ENCODE measurements at places on chromosomes 7 and 10. TPM values are rescaled to one million over a fixed set of nuclear protein-coding genes. Genes with fewer than 3 reads are reported as not detected.

POLR2J gene
- total RNA-seq, result 8.0 TPM

NAT16 gene
- total RNA-seq, result not detected

NPY gene
- not detected for total RNA-seq

SLIT1 gene
- under 0.01 TPM for total RNA-seq

HOXA7 gene
- 1.1 TPM for total RNA-seq

GSTO2 gene
- under 0.01 TPM for total RNA-seq

FAS gene
- 33.6 TPM for total RNA-seq

EBLN1 gene
- total RNA-seq, result not detected

LRRD1 gene
- not detected for total RNA-seq

NEUROG3 gene
- total RNA-seq, result not detected

DNA sequence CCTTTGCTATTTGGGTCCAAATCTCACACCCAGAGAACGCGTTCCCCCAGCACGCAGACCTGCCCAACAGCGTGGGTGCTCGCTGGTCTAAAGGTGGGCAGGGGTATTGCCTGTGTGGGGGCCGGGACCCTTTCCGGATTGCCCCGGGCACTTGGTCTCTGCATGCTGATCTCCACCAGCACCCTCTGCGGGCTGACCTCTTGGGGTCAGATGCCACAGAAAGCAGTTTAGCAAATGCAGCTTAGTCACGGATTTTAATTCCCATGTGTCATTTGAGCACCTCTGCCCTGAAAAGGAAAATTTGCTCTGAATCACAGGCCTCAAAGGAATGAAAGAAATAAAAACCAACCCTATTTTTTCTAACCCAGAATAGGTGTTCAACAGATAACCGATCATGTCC is 46.7 kb downstream of the PKD1L1 start:
- no peak for DNase-seq
- H3K36me3 ChIP-seq, result no peaks in the 10 kb centered on the region
- H3K4me1 ChIP-seq, result no peaks in the 10 kb centered on the region
- H3K4me3 ChIP-seq, result no peak overlapping the region

DNA sequence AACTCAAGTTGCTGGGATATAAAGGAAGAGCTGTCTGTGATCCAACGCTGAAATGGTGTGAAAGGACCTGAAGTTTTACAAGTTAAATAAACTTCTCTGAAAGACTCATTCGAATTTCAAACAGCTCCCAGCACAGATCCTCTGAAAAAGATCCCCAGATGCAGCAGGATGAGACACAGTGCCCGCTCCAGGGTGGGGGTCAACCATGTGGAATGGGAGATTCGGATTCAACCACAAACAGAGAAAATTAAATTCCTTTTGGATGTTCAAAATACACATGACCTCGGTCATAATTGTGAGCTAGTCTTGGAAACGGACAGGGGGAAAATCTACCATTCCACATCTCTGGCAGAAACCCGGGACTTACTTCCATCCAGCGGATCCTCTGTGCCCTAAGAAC is 119.6 kb downstream of the PRKAG2 start:
- no peaks in the 10 kb centered on the region for H3K36me3 ChIP-seq
- H3K27me3 ChIP-seq, result no peaks in the 10 kb centered on the region
- H3K4me1 ChIP-seq, result peaks cover 35% of the 10 kb centered on the region

GRCh38 chr7:29806208-29806994 is at the start of gene WIPF3:
TSS of gene WIPF3 (plus strand) at chr7:29806508. CDS start at chr7:29834725, 28,217 bp downstream.
- H3K4me3 ChIP-seq, result peak within 1 kb of the TSS; percentile 72
- peak; percentile 68 for DNase-seq
- peaks cover 36% of the 10 kb centered on the region for H3K4me1 ChIP-seq
- no peaks in the 10 kb centered on the region for H3K36me3 ChIP-seq
- H3K27me3 ChIP-seq, result no peaks in the 10 kb centered on the region
- peak within 1 kb of the TSS; percentile 88 for H3K27ac ChIP-seq

- no peak overlapping the region for H3K4me3 ChIP-seq
- H3K27me3 ChIP-seq, result no peaks in the 10 kb centered on the region
- no peak for DNase-seq
- no peaks in the 10 kb centered on the region for H3K4me1 ChIP-seq
These were observed 143.6 kb downstream of the HBP1 start for GRCh38 chr7:107312418-107312817.

DNA sequence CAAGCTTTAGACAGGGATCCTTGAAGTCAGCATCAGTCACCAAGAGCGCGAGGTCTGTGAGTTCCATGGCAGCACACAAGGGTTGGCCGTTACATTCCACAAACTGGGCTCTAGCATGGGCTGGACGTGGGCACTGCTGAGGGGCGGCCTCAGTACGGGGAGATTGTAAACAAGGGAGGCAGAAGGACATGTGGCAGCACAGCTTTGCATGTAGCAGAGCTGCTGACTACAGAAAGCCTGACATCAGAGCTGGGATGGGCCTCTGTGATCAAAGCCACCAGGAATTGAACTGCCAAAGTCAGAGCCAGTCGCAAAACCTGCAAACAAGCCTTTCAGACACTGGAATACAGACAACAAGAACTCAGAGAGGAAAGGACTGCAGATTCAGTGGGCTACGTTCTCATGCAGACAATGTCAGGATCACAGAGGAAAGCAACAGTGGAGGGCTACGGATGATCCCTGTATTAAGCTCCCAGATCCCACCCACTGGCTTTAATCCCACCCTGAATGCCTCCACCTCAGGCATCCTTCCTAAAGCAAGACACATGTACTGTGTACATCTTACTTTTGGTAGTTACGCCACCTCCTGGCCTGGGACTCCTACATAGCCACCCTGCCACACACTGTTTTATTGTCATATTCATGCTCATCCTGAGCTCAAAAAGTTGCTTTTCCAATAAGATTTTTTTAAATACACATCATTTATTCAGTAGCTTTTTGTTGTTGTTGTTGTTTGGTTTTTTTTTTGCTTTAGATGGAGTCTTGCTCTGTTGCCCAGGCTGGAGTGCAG is 291.1 kb upstream of the IMMP2L start:
- no peak overlapping the region for H3K4me3 ChIP-seq
- H3K4me1 ChIP-seq, result no peaks in the 10 kb centered on the region
- no peaks in the 10 kb centered on the region for H3K27me3 ChIP-seq
- no peak for DNase-seq

- no peaks in the 10 kb centered on the region for H3K4me1 ChIP-seq
- H3K27me3 ChIP-seq, result no peaks in the 10 kb centered on the region
These were observed 31.2 kb downstream of the COL17A1 start for GRCh38 chr10:104054430-104054829.

DNA sequence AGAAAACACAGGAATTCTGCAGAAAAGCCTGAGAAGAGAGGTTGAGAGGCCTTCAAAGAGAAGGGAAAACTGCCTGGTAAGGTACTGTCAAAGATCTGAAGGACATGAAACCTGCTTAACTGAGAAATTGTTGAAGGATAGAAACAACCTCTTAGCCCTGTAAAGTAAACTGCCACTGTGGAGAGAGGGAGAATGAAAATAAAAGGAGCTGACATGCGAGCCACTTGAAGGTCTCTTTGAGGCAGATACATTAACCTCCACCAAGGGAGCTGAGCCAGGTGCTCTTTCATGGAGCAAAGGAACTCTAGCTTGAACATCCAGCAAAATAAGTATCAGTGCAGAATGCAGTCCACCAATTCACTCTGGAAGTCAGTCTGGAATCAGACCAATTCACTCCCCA is 108.8 kb upstream of the FEZF1 start:
- no peak for DNase-seq
- H3K27ac ChIP-seq, result no peak overlapping the region
- no peak overlapping the region for H3K4me3 ChIP-seq
- H3K27me3 ChIP-seq, result no peaks in the 10 kb centered on the region

GRCh38 chr10:659688-660141 is 29.8 kb downstream of the DIP2C start:
- no peaks in the 10 kb centered on the region for H3K36me3 ChIP-seq
- H3K4me3 ChIP-seq, result no peak overlapping the region
- no peak for DNase-seq
- no peak overlapping the region for H3K27ac ChIP-seq
- no peaks in the 10 kb centered on the region for H3K27me3 ChIP-seq
- H3K4me1 ChIP-seq, result peaks cover 21% of the 10 kb centered on the region

GRCh38 chr10:31359979-31360378 is 41.0 kb downstream of the ZEB1 start:
- H3K27me3 ChIP-seq, result no peaks in the 10 kb centered on the region
- no peak overlapping the region for H3K4me3 ChIP-seq
- H3K36me3 ChIP-seq, result peaks cover 16% of the 10 kb centered on the region
- no peak for DNase-seq
- peaks cover 25% of the 10 kb centered on the region for H3K4me1 ChIP-seq

GRCh38 chr10:71090330-71090729 is 122.0 kb upstream of the UNC5B start:
- H3K4me3 ChIP-seq, result no peak overlapping the region
- no peaks in the 10 kb centered on the region for H3K4me1 ChIP-seq
- no peaks in the 10 kb centered on the region for H3K27me3 ChIP-seq
- no peak overlapping the region for H3K27ac ChIP-seq

GRCh38 chr7:28180031-28180363 is 598 bp downstream of the JAZF1 start:
- peak overlapping the region; percentile 91 for H3K4me3 ChIP-seq
- peak overlapping the region; percentile 96 for H3K27ac ChIP-seq
- no peak for DNase-seq
- H3K27me3 ChIP-seq, result no peaks in the 10 kb centered on the region
- H3K36me3 ChIP-seq, result no peaks in the 10 kb centered on the region

- H3K36me3 ChIP-seq, result no peaks in the 10 kb centered on the region
- no peak overlapping the region for H3K4me3 ChIP-seq
- H3K27me3 ChIP-seq, result no peaks in the 10 kb centered on the region
These were observed 18.0 kb upstream of the ARID5B start for GRCh38 chr10:61883371-61884025.

- no peak overlapping the region for H3K4me3 ChIP-seq
- DNase-seq, result no peak
- no peak overlapping the region for H3K27ac ChIP-seq
- no peaks in the 10 kb centered on the region for H3K27me3 ChIP-seq
- H3K4me1 ChIP-seq, result no peaks in the 10 kb centered on the region
- no peaks in the 10 kb centered on the region for H3K36me3 ChIP-seq
These were observed 177.3 kb downstream of the PHTF2 start for GRCh38 chr7:77975672-77976480.

DNA sequence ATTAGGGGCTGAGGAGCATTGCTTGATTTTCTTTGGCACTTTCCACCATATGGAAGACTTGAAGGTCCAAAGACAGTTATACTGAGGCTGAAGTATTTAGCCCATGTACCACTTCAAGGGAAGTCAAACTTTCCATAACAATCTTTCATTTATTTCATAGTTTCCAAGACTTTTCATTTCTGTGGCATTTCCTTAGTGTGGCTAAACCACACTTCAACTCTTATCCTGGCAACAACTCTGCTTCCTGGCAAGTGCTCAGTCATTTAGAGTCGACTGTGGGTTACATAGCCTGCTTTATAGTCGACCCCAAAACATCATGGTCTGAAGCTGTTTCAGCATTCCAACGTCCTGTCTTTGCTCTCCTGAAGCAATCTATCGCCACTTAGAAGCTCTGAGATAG is 343.0 kb upstream of the SEMA3D start:
- no peak overlapping the region for H3K4me3 ChIP-seq
- H3K36me3 ChIP-seq, result no peaks in the 10 kb centered on the region
- no peaks in the 10 kb centered on the region for H3K27me3 ChIP-seq
- no peak overlapping the region for H3K27ac ChIP-seq

DNA sequence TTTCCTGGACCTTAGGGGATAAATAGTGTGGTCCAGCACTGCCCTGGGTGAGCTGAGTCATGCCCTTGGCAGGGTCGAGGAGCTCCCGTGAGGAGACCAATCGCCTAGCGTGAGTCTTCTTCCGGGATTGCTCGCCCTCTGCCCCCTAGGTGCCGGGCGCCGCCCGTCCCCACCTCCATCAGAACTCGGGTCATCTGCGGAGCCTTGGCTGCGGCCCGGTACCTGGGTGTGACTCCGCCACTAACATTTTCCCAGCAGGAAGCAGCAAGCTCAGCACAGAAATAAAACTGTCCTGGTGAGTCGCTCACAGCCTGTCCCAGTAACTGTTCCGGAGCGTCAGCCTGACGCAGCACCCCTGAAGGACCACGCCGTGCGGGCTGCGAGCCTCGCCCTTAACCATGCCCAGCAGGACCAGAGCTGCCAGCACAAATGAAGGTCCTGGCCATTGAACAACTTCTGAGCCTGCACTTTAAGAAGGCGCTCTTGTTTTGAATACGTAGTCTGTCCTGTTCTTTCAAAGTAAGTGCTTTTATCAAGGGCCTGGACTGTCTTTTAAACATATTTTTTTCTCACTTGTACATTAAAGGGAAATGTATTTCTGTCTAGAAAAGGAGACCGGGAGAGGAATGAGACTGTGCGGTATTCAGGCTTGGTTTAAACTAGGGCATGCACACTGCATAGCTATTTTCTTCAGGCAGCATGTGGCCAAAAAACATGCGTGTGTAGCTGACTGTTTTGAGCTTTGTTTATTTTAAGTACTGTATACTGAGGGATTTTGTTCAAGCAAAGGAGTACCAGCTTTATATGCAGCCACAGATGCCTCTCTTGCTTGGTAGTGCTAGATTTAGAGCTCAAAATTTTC is 136.7 kb downstream of the HECW1 start:
- H3K27me3 ChIP-seq, result no peaks in the 10 kb centered on the region
- no peaks in the 10 kb centered on the region for H3K36me3 ChIP-seq
- peak overlapping the region; percentile 50 for H3K27ac ChIP-seq
- peak; percentile 50 for DNase-seq

- H3K27me3 ChIP-seq, result no peaks in the 10 kb centered on the region
- no peaks in the 10 kb centered on the region for H3K4me1 ChIP-seq
- no peak overlapping the region for H3K4me3 ChIP-seq
- no peak overlapping the region for H3K27ac ChIP-seq
These were observed 100.6 kb downstream of the ICA1 start for GRCh38 chr7:8161364-8161828.

GRCh38 chr7:64320547-64321513 is 7.1 kb downstream of the ZNF736 start:
- no peaks in the 10 kb centered on the region for H3K27me3 ChIP-seq
- no peak overlapping the region for H3K4me3 ChIP-seq
- H3K36me3 ChIP-seq, result peaks cover 3% of the 10 kb centered on the region
- H3K4me1 ChIP-seq, result peaks cover under 1% of the 10 kb centered on the region
- no peak overlapping the region for H3K27ac ChIP-seq
- no peak for DNase-seq

DNA sequence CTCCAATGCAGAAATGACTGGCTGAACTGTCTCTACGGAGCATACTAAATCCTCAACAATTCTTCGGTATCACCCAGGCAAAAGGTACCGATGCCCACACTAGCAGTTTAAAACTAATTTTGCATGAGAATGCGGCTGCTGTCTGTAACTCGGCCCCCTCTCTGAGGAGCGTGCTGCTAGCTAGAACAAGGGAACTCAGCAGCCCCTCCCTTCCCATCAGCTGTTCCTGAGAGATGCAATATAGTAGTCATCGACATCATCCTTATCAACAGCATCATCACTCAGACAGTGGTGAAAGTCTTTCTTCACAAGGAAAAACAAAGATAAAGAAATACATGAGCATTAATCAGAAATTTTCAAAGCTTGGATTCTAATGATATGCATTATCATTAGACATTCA is 189.1 kb upstream of the FRMD4A start:
- H3K27ac ChIP-seq, result no peak overlapping the region
- H3K36me3 ChIP-seq, result peaks cover 67% of the 10 kb centered on the region
- no peaks in the 10 kb centered on the region for H3K4me1 ChIP-seq
- no peaks in the 10 kb centered on the region for H3K27me3 ChIP-seq
- H3K4me3 ChIP-seq, result no peak overlapping the region

GRCh38 chr7:112001091-112001826 is 204.9 kb downstream of the DOCK4 start:
- H3K36me3 ChIP-seq, result no peaks in the 10 kb centered on the region
- no peaks in the 10 kb centered on the region for H3K27me3 ChIP-seq
- no peaks in the 10 kb centered on the region for H3K4me1 ChIP-seq
- H3K4me3 ChIP-seq, result no peak overlapping the region

Measured in stomach (tissue), 19 donors.